Esophagus mucosa (tissue), 1 donor: ENCODE measurements at places on chromosomes 16 and 17. TPM values are rescaled to one million over a fixed set of nuclear protein-coding genes. Genes with fewer than 3 reads are reported as not detected.

DNA sequence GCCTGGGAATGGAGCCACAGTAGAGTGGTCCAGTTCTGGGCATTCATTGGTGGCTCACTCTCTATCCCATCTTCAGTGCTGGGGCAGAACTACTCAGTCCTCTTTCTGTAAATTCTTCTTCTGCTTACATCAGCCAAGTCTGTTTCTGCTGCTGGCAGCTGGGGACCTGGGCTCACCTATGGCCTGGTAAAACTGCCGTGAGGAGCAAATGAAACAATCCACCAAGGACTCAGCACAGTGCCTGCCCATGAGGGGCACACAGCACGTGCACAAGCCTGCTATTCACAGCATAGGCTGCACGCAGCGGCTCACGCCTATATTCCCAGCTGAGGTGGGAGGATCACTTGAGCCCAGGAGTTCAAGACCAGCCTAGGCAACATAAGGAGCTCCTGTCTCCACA is 30.9 kb upstream of the SNN start:
- no peak for ATAC-seq

- no peak for ATAC-seq
Measured at GRCh38 chr17:31597646-31598398, 206.3 kb downstream of the RAB11FIP4 start.

GRCh38 chr16:14303639-14304394 is 232.7 kb downstream of the MRTFB start:
- ATAC-seq, result no peak

The RNF222 gene
- 10.8 TPM for total RNA-seq

The CIBAR2 gene
- not detected for total RNA-seq

- no peak for ATAC-seq
Measured at GRCh38 chr17:58121925-58122324, 26.3 kb upstream of the OR4D1 start.

The SCNN1B gene
- 68.1 TPM for total RNA-seq

The TBC1D3L gene
- 12.2 TPM for total RNA-seq

DNA sequence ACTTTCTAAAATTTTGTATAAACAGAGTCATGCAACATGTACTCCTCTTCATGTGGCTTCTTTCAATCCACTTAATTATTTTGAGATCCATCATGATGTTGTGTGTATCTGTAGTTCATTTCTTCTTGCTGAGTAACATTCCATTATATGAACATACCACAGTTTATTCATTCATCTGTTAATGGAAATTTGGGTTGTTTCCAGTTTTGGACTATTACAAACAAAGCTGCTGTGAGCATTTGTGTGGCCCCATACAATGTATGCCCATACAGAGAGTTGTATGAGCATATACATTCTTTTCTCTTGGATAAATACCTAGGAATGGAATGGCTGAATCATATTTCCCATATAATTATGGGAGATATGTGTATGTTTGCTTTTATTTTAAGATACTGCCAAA is 85.6 kb downstream of the CLEC16A start:
- ATAC-seq, result no peak

The HASPIN gene
- 3.4 TPM for total RNA-seq

The PPP1R27 gene
- 0.24 TPM for total RNA-seq

The OR1G1 gene
- not detected for total RNA-seq

- ATAC-seq, result no peak
Measured at GRCh38 chr16:68342620-68343019, 31.8 kb downstream of the PRMT7 start.

The CLDN9 gene
- not detected for total RNA-seq
